ENCODE measurements at places on chromosomes 1 and 21. TPM values are rescaled to one million over a fixed set of nuclear protein-coding genes. Genes with fewer than 3 reads are reported as not detected.

AMY1B gene
- total RNA-seq = not detected

USP16 gene
- 31.7 TPM for total RNA-seq

RHBDL2 gene
- not detected for total RNA-seq

CDA gene
- total RNA-seq = not detected

ZNF326 gene
- 43.8 TPM for total RNA-seq

MSH4 gene
- 0.56 TPM for total RNA-seq

BARHL2 gene
- not detected for total RNA-seq

- no peak overlapping the region for H3K27ac ChIP-seq
- no peak overlapping the region for H3K4me3 ChIP-seq
- H3K27me3 ChIP-seq = no peaks in the 10 kb centered on the region
- H3K36me3 ChIP-seq = no peaks in the 10 kb centered on the region
Observed at GRCh38 chr21:26952374-26953066, 14.4 kb downstream of the ADAMTS5 start.

- no peak overlapping the region for H3K4me3 ChIP-seq
- H3K27me3 ChIP-seq = no peaks in the 10 kb centered on the region
- H3K36me3 ChIP-seq = no peaks in the 10 kb centered on the region
- H3K27ac ChIP-seq = no peak overlapping the region
Observed at GRCh38 chr1:188194916-188195315, 1366.2 kb downstream of the PLA2G4A start.

- no peak overlapping the region for H3K4me3 ChIP-seq
- H3K4me1 ChIP-seq = no peaks in the 10 kb centered on the region
- no peak for DNase-seq
- H3K36me3 ChIP-seq = no peaks in the 10 kb centered on the region
- no peak overlapping the region for H3K27ac ChIP-seq
Observed at GRCh38 chr1:44603718-44604117, 70.6 kb downstream of the TMEM53 start.
